ENCODE measurements at places on chromosomes 6 and 20.

GRCh38 chr6:151205721-151206600 lies 33.8 kb upstream of the AKAP12 start:
- no peak for DNase-seq

DNA sequence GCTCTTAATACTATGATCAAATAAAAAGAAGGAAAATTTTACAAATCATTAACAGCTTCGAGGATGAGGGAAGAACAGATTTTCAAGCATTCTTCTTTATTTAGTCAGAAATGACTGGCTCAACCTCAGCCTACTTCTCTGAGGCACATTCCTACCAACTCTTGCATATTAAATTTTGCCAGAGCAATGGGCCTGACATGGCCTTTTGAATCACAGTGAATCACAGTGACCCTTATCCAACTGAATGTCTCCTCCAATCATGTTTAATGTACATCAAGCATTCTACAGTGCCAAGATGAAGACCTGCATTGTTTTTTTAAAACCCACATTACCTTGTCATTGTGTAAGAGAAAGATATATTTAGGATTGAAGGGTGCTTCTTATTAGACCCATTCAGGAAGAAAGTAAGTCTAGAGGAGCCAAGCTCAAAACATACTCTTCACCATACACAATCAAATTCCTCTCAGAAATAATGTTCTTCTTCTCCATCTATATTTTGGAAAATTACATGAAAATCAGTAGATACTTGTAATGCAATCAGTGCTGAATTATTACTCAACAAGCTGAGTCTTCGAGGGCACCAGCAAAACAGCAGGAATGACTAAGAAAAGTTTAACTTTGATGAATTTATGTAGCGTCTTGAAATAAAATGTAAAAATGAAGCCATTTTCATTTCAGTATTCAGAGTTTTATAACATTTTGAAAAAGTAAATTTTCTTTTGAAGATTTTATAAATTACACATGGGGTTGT lies 44.1 kb upstream of the MOXD1 start:
- no peak for DNase-seq

DNA sequence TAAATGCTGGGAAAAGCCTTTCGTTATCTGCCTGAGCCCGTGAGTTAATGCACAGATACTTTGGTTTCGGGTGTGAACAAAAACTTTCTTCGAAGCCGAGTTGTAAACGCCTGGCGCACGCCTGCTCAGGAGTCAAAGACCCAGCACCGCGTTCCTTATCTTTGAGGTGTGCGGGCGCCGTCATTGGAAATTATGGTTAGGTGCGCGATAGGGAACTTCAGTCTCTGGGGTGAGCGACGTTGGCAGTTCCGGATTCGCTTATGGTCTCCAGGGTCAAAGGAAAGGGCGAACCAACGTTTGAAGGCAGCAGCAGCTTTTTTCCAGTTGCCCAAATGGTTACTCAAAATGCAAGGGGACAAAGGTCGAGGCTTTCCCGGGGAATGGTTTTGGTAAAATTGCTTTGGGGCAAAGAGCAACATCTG lies 853 bp downstream of the SLC22A3 start:
- DNase-seq: no peak

- no peak for DNase-seq
Observed at GRCh38 chr6:63440594-63440993, 120.8 kb upstream of the LGSN start.

DNA sequence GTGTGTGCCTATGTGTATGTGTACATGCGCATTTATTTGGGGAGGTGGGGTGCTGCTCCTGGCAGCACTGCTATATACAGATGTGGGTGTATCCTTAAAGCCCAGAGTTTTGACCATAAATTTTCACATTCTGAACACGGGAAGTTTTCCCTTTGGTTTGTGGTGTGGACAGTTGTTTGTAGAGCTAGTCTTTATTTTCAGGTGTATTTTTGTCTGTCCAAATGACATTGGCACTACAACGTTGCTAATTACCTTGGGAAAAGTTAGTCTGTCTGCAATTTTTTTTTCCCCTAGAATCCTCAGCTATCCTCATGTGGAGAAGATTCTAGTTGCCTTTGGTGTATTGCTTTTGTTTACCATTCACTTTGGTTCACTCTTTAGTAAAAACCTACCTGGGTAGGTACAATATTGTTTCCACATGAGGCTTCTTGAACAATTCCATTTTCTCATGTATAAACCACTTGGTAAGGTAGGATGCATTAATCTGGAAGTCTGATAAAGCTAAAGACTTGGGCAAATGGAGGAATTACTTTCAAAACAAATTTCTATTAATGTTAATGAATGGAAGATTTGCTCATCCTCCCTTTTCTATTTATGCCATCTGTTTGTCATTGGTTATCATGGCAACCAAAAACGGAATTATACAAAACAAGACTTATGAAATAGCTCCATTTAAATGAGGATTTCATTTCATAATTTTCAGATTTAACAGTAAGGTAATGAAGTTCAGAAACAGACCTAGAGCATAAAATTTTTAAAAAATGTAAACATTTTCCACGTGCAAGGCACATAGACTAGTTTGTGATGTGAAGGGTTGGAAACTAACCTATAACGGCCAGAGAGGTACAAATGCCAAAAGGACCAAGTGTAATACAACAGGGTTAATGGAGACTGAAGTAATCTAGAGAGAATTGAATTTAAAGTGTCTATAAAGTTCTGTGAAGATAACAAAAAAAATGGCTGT lies 3.9 kb downstream of the CCN2 start:
- no peak for DNase-seq

GRCh38 chr6:3624250-3625136 lies 127.0 kb downstream of the PXDC1 start:
- DNase-seq: no peak

- DNase-seq: no peak
Observed at GRCh38 chr6:109393886-109394281, 11.6 kb upstream of the CD164 start.

DNA sequence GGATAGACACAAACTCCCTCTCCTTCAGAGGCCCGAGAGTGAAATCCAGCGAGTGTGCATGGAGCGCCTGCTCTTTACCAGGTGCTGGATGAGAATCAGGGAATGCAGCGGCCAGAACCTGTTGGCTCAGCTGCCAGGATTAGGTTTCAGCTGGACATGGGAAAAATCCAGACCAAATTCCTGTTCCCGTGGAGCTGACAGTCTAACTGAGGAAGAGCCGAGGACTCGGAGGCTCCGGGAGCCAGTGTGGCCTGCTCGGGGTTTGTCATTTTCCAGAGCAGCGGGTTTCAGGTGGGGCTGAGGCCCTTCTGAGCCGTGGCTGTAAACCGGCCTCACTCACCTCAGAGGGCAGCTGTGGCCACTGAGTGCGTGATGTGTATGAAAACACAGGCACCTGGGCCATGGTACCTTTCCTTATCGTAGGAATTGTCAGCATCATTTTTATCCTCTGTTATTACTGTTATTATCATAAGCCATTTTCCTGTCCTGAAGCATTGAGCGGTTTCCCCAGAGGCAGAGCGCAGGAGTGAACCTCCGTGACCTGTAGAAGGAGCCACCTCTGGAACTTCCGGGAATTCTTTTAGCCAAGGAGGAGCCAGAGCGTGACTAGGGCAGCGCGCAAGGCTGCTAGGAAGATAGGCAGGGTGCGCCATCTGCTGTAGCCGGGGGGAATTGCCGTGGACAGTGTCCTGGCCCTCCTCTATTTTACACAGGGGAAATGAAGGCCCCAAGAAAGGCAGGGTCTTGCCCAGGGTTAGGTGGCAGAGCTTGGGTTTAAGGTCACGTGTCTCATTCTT lies 27.3 kb downstream of the PKIG start:
- peak; percentile 90 for DNase-seq

- DNase-seq: peak; percentile 80
Observed at GRCh38 chr6:168047841-168048723, 30.9 kb downstream of the FRMD1 start.

DNA sequence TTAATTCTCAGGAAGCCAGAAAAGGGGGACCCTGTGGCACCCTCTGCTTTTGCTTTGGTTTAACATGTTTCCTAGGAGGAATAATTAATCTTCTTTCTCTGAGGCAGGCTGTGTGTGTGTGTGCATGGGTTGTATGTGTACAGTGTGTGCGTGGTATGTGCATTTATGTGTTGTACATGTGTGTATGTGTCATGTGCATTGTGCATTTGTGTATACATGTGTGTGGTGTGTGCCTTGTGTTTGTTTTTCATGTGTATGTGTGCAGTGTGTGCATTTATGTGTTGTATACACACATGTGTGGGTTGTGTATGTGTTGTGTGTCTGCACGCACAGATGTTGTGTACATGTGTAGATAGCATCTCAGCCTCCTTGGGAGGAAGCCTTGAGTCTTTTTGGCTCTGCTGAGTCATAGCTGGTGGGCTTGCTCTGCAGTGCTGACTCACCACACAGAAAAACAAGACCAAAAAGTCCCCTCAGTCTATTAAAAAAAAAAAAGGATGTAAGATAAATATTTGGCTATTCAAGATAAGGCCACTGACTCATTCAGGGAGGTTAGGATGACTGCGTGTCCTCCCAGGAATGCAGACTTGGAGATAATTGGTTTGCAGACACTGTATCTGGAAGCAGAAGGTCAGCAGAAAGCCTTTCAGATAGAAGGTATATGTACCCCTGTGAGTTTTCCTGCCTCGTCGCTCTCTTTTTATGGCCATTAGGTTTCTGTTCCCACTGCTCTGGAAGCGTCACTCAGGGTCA lies 58.6 kb downstream of the SYNJ2 start:
- DNase-seq: no peak

DNA sequence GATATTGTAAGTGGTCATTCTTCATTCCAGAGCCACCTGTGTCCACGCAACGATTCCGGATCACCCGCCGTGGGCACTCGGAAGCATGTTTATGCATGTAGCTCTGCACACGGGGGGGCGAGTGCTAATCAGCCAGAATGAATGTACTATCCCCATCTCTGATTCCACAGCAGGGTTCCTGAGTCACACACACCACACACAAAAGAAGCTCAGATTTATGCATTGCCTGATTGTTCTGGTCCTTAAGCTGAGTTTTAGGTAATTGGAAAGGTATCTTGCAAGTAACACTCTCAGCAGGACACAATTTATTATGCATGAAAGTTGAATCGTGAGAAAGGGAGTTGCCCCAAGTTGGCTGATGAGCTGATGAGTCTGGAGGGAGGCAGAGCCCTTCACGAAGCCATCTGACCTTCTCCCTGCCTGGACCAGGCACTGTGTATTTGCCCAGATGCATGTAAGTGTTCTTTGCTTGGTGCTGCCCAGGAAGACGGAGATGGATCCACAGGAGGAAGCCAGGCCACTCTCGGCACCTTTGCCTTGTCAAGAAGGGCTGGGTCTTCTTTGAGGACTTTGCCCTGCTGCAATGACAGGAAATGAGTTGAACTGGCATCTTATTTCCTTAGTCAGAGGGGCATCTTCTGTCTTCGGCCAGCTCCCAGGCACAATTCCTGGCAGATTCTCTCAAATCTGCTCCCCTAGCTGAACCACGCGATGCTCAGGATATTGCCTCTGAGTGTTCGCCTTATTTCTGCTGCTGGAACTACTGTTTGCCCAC lies 141.1 kb downstream of the SYNDIG1 start:
- no peak for DNase-seq

DNA sequence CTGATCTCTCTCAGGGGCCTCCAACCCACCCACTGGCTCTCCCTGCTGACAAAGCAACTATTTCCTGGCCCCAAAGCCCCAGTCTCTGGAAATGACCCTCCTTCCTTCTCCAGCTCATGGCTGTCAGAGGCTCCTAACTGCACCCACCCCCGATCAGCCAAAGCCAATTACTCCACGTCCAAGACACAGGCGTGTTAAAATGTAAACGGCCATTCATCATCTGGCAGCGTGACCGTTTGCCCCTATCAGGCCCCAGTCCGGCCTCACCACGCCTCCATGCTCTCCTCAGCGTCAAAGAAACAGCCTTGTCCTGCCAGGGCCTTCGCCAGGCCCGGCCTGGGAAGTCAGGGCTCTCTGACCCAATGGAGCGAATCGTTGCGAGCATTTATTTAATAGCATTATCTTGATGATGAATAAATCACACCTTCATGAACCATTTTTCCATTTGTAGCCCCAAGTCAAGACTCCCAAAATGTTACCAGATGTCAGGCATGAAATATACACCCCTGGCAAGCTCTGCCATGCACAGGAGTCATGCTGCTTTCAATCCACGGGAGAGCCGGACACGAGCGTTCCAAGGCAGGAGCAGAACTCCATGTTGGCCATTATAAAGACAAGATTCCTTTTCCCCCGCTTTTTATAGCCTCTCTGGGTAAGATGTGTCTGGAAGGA lies 17.7 kb downstream of the RIPOR3 start:
- no peak for DNase-seq

DNA sequence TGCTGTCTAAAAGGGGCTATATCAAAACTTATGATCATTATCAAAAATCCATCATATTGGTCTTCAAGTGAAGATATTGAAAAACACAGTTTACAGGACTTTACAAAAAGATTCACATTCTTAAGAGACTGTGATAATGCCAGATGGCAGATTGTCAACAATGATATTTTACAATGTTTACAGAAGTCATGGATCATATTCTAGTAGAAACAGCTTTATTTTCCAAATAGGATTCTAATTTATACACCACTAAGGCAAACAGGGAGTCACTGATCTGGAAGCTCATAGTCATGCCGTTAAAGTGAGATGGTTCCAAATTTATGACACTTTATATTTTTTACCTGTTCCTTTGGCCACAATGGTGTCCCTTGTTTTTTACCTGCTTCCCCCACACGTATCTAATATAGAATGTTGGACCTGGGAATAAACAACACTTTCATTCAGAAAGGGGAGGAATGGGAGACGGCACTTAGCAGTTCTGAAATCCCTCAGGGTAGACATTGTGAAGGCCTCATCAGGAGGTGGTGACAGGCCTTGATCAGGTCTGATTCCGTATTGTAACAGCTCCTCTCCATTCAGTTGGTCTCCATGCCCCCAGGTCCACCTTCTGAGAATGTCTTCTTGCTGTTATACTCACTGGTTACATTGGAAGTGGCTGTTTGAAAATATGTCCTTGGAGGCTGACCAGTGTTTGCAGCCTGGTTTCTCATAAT lies 228.6 kb downstream of the ADGB start:
- no peak for DNase-seq

DNA sequence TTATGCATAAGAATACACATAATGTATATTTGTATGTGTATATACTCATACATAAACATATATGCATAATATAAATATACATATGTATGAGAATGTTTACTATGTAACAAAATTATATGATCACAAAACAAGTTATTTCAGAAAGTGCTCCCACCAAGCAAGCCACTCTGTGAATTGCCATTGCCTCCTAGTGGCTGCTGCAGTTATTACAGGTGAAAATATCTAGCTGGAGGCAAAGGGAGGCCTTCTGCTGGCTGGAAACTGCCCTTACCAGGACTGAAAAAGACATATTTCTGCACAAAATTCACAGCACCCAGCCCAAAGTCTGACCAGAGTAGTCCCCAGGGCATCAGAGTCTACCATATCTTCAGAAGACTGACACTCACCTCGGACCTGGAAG lies 14.4 kb upstream of the ADAM33 start:
- no peak for DNase-seq

DNA sequence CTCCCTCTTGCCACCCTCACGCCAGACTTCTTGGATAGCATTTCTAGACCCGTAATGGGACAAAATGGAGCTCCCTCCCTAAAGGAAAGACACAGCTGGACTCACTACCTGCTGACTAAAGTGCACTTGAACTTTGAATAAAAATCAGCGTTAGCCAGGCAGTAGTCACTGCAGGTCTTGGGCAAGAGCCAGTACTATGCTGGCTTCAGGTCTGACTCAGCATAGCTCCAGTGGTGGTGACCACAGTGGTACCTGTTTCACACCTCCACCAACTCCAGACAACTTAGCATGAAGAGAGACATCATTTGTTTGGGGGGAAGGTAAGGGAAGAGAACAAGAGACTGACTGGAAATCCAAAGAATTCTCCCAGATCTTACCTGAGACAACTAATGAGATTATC lies 906.8 kb downstream of the GRIK2 start:
- DNase-seq: no peak

- DNase-seq: no peak
Observed at GRCh38 chr20:51955756-51956155, 153.4 kb upstream of the SALL4 start.

All from amygdala (tissue), 56 donors.